ENCODE measurements at places on chromosomes 5 and 9.

GRCh38 chr5:158925314-158925713, 174.4 kb downstream of the EBF1 start:
- no peak for DNase-seq

DNA sequence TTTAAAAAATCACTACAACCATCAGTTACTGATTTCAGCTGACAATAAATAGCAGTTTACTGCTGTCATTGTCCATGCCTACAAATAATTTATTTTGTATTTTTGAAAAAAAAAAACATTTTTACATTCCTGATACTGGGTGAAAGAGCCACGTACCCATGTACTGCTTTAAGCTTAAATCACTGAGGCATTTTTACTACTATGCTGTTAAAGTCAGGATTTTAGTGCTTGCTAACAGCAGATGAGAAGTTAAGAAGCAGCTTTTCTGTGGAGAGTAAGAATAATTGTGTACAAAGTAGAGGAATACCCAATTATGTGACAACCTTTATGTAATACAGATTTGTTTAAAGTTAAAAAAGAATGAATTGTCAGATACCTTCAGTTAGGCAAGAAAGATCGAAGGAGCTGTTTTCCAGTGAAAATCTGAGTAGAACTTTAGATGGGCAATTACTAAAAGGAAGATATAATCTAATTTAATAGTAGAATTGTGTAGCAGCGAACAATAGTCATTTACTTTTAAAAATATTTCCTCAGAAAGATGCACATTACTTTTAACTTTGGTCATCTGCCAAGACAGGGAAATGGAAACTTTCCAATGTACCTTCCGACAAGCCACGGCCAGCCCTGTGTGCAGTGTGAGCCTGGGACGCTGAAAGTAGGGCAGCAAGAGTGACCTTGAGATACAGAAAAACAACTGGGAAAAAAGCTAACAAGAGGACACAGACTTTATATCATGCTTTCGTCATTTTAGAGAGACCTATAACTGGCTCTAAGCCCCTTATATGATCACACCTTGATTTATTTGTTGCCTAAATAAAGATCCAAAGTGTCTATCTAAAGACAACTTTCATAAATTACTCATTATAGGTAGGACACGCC, 39.9 kb downstream of the RHOBTB3 start:
- peak; percentile 26 for DNase-seq

DNA sequence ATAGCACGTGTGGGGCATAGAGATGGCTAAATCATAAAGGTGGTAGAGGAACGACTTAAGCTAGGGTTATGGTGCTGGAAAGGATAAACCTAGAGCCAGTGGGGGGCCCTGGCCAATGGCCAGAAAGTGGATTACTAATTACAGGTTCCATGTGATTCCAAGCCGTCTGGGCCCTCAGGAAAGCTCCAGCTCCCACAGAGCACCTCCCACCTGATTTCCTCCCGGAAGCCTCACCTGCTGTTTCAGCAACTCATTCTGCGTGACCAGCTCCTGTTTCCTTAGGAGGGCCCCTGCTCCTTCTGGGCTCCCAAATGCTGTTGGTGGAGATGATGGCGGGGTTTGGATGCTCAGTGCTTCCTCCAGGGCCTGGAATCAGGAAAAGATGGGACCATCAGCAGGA, 16.2 kb downstream of the GPX3 start:
- no peak for DNase-seq

- DNase-seq = no peak
These were observed 99.9 kb upstream of the PPP1R26 start for GRCh38 chr9:135379540-135380267.

GRCh38 chr5:69415584-69415958, 655 bp downstream of the MARVELD2 start:
- DNase-seq = peak; percentile 57

DNA sequence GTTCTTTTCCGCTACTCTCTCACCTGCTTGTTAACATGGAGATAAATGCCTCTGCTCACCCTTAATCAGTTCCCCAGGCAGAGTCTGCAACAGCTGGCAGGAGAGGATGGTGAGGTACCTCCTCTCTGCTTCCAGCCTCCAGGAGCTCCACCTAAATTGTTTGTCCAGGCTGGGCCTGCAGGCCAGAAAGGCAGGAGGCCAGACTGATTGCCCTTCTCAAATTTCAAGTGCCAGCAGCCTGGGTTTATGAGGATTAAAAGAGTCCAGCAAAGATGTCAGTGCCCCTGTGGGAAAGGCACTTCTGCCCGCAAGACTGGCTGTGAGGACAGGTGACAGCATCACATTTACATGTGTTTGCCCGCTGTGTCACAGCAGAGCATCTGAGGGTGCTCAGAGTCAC, 19.8 kb downstream of the CORO2A start:
- peak; percentile 53 for DNase-seq

DNA sequence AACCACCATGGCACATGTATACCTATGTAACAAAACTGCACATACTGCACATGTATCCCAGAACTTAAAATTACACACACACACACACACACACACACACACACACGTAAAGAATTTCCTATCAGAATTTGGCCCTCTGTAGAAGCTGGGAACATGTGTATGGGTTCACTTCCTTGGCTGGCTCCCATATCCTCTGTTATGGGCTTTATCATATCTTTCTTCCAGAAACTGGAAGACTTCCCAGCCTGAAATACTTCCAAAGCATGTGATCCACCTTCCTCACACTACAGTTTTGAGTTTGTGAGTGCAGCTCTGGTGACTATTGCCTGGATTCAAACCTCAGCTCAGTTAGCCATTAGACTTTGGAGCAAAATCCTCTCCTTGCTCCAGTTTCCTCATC, 78.6 kb upstream of the GDNF start:
- no peak for DNase-seq

- DNase-seq = no peak
These were observed 57.9 kb downstream of the TEX10 start for GRCh38 chr9:100294806-100295205.

DNA sequence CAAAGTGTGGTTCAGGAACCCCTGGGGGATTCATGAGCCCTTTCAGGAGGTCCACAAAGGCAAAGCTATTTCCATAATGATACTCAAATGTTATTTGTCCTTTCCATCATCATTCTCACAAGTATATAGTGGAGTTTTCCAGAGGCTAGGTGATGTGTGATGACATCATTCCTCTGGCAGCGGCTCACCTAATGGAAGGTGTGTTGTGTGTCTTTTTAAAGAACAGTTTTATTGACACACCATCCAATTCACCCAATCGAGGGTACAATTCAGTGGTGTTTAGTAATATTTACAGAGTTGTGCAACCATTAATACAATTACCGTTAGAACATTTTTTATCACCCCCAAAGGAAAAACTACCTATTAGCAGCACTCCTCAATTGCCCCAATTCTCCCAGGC, 9.7 kb downstream of the NANS start:
- no peak for DNase-seq

DNA sequence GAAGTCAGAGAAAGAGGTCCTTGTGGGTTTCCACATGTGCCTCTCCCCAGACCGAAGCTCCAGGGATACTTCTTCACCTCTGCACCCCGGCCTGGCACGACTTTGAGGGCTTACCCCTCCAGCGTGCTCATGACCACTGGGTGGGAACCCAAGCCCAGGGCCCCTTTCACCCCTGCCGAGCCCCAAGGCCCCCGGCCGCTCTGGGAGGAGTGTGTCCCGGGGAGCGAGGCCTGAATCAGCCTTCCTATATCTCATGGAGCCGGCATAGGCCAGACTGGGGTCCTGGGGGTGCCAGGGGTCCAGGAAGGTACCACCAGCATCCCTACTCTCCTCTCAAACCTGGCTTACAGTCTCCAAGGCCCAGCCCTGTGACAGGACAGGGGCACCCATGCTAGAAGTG, 17.1 kb downstream of the TERT start:
- no peak for DNase-seq

DNA sequence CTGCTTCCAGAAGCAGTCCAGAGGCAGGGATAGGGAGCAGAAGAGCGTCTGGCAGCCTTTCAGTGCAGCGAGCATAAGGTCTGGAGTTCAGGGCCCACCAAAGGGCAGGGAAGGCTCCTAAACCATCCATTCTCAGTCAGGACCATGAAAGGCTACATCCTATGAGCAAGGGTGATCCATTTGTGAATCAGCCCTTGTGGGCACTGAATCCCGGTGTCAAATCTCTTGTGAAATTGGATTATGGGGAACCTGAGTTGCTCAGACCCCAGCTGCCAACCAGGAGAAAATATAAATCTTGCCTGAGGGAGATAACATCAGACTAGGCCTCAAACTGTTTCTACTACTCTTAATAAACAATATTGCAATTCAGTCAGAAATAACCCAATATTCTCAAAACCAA, 204.4 kb downstream of the SYK start:
- no peak for DNase-seq

GRCh38 chr9:81150016-81150625, 539.2 kb downstream of the TLE1 start:
- DNase-seq = no peak

DNA sequence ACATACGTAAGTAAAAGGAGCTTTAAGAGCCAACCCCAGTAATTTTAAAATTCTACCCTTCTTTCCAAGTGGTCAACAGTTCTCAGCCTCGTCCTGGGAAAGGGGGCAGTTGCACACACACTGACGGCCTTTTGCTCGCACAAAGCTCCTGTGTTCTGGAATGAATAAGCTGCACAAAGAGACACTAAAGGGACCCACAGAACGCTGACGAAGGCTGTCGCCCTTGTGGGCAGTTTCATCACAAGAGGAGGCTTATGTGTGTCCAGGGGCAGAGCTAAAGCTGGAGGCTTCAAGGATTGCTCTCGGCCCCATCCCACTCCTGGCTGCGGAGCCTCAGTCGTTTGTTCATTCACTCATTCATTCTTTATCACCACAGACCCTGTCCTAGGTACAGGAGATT, 67.0 kb upstream of the NEK6 start:
- DNase-seq = no peak

DNA sequence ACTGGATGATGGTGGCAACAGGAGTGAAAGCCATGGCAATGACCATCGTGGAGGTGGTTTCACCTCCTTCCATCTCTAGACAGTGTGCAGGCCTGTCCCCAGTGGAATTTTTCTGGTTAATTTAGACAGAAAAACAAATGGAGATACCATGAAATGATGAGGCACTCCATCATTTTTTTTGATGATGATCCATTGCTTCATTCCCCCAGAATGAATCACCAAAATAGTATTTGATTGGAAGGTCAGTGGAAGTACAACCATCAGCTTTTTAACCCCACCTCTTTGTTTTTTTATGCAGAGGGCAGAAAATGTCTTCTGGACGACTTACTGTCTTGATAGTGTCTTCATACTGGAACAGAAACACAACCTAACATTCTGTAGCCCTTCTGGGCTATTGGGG, 42.6 kb upstream of the ADRA1B start:
- peak; percentile 76 for DNase-seq

DNA sequence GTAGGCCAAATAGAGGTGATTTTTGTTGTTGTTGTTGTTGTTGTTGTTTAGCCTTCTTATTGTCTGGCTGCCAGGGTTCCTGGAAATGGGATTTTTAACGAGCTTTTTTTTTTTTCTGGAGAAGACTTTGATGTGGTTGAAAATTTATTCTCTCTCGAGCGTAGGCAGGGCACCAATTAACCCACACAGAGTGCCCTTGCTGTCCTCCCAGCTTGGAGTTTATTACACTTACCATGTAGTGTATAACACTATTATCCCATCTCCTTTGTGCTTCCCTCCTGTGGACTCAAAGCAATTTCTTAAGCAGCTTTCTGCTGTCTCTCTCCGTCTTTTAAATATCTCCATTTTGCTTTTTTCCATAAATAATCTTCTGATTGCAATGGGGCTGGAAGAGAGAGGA, 57.4 kb downstream of the OR2K2 start:
- DNase-seq = no peak

GRCh38 chr9:710951-711745, 130.3 kb upstream of the DMRT1 start:
- DNase-seq = no peak

GRCh38 chr5:154406231-154406630, 39.6 kb upstream of the SAP30L start:
- peak; percentile 84 for DNase-seq

GRCh38 chr9:79135681-79136415, 435.9 kb upstream of the TLE4 start:
- no peak for DNase-seq

- DNase-seq = no peak
These were observed 26.9 kb downstream of the COL15A1 start for GRCh38 chr9:98970532-98971041.

DNA sequence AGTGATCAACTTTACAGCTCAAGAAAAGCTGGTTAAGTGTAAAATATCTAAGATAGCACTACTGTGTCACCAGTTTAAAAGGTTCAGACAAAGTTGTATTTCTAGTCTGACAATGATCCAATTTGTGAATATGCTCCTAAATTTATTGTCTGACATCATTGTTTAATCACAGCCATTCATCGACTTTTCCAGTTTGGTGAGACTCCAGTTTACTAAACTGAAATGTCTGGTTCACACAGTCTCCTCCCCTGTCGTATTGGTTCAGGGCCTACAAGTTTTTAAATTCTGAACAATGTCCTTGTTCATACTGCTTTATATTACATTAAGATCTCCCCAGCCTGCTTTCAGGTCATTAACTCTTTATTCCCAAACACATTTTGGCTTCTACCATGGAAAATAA, 161.4 kb downstream of the CHSY3 start:
- no peak for DNase-seq

- no peak for DNase-seq
These were observed 130.7 kb downstream of the TRIM32 start for GRCh38 chr9:116817762-116818161.

DNA sequence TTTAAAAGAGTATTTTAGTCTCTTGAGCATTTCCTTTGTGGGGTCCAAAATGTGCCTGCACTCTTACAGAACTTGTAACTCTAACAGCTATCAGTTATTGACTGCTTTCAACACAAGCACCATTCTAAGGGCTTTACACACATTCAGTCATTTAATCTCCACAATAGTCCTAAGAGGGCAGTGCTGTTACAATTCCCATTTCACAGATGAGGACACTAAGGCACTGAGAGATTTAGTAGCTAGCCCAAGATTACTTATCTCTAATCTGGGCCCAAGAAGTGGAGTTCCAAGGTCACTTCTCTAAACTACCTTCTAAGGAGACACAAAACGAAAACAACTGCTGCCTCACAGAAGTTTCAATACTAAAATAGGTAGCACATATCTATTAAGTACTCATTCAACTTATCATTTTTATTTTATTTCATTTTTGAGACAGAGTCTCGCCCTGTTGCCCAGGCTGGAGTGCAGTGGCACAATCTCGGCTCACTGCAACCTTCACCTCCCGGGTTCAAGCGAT, 275.2 kb downstream of the CWC27 start:
- DNase-seq = no peak

DNA sequence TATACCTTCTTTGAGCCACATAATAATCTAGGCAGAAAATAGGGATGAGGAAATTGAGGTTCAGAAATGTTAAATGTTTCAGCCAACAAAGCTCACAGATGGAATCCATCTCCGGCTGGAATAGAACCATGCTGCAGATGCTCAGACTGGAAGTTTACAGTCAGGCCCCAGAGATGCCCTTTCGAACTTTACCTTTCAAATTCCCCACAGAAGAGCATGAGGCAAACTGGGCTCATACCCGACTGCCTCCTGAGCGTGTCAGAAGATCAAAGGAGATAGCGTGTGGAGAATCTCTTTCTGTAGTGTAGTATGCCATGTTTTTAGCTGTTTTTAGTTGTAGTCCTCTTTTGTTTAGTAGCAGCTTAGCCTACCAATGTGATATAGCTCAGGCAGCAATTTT, 72.0 kb upstream of the DAP start:
- no peak for DNase-seq

All from RWPE1 (cell line).